T-helper 2 cell (primary cell): ENCODE measurements at places on chromosomes 12 and 14.
A peak's percentile ranks its signal among the peaks of the same experiment; 100 is the strongest.

GRCh38 chr14:102131741-102132140 is 8.0 kb upstream of the WDR20 start:
- no peak for DNase-seq

GRCh38 chr14:22570132-22570949 is 18.7 kb downstream of the DAD1 start:
- DNase-seq: peak; percentile 77

GRCh38 chr12:75638792-75639191 is 127.4 kb upstream of the KRR1 start:
- no peak for DNase-seq

- no peak for DNase-seq
Observed at GRCh38 chr12:48993787-48994186, 5.4 kb downstream of the DDN start.

- DNase-seq: no peak
Observed at GRCh38 chr12:9721394-9722092, 11.4 kb downstream of the CLECL1 start.

DNA sequence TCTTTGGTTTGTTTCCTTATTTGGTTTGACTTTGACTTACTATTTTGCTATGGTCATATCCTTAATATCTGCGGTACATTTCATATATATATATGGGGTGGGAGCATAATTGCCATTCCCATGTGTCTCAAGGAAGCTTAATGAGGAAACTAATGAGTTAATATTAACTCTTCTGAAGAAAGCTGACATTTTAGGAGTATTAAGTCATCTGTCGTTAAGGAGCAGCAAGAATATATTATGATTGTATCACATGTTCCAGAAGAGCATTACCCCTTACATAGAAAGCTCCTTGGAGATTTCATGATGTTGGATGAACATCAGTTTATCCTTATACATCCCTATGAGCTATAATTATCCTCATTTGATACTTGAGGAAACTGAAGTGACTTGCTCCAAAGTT is 15.6 kb downstream of the DYRK2 start:
- DNase-seq: no peak

GRCh38 chr14:68684466-68685418 is 108.1 kb downstream of the ZFP36L1 start:
- no peak for DNase-seq

DNA sequence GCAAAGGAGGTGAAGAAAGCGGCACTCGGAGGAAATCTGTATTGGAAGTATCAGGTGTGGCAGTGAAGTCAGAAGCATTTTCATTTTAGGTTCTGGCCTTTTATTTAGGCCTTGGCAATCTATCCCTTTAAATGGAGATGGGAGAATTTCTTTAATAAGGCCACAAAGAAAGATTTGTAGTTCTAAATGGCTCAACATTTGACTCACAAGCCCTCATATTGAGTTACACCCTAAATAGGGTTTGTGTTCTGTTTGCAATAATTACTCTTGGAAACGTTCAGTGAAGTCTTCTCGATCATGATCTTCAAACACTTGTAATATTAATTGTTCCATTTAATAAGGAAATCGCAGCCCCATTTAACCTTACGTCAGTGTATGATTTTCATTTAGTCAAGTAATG is 25.3 kb upstream of the TMEM260 start:
- DNase-seq: no peak

DNA sequence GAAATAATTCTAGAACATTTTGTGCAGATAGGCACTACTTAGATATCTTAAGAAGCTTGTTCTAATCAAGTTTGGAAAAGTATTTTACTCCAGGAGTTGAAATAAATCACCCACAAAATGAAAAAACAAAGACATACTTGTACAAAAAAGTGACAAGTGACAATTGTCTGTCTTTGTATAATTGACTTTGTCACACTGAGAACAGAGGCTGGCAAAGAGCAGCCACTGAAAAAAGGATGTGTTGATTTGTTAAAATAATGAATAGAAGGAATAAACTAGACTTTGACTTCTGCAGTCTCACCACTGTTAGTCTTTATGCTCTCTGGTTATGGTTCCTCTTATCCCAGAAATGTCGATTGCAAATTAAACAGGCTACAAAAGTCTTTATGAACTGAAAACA is 77.6 kb downstream of the PTPRR start:
- DNase-seq: no peak

GRCh38 chr12:97148941-97149559 is 242.0 kb downstream of the NEDD1 start:
- DNase-seq: peak; percentile 13

DNA sequence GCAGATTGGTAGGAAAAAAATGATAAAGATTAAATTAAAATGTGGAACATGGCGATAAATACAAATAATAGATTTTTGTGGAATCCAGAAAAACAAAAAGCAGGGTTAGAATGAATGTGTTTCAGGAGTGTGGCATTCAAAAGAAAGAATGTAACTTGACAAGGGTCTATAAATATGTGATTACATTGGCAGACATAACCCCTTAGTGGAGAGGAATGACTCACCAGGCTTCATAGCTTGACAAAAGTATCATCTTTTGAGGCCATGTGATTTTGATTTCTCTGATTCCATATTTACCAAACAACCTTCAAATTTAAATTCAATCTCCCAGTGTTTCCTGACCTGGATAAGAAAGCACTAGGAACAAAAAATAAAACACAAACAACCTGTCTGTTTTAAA is 24.4 kb upstream of the MGST1 start:
- DNase-seq: no peak

DNA sequence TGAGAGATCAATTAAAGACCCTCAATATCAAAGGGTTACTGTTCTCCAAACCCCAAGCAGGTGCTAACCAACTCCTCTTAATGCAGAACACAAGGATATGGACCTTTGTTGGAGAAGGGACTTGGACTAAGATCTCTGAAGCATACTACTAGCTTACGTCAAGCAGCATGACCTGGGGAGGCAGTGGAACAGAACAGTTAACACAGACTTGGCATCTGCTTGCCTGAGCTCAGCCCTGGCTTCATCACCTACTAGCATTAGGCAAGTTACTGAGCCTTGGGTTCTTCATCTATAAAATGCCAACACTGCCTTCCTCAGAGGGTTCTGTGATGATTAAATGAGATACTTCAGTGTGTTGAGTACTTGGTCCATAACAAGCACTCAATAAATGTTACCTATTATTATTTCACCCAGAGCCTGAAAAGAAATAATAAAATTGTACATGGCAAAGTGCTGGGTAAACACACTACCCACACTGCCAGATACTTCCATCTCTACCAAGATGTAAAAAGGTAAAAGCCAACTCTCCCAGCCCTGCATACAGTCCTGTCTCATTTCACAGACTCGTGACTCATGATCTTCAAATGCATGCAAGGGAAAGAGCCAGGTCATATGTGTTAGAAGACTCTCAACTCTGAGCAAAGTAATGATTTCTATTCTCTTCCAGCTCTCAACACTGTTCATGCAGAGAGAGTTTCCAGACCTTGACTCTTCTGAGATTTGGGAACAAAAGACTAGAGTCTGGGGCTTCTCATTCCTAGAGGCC is 39.7 kb downstream of the FMNL3 start:
- no peak for DNase-seq

- DNase-seq: no peak
Observed at GRCh38 chr12:13599176-13599575, 382.2 kb downstream of the GRIN2B start.

DNA sequence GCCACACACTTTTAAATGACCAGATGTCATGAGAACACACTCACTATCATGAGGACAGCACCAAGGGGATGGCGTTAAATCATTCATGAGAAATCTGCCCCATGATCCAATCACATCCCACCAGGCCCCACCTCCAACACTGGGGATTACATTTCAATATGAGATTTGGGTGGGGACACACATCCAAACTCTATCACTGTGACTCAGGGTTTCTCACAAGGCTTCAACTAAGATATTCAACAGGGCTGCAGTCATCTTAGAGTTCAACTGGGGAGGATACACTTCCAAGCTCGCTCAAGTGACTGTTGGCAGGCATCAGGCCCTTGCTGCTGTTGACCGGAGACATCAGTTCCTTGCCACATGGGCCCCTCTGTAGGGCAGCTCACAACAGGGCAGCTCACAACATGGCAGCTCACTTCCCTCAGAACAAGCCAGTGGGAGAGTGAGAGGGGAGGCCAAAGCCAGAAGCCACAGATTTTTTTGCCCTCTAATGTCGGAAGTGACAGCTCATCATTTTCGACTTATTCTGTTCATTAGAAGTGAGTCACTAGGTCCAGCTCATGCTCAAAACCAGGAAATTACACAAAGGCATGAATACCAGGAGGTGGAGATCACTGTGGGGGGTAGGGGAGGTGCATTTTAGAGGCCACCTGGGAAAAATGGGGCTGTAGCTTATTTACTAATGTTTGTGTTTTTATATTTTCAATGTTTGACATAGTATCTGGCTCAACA is 50.8 kb upstream of the PTHLH start:
- no peak for DNase-seq

DNA sequence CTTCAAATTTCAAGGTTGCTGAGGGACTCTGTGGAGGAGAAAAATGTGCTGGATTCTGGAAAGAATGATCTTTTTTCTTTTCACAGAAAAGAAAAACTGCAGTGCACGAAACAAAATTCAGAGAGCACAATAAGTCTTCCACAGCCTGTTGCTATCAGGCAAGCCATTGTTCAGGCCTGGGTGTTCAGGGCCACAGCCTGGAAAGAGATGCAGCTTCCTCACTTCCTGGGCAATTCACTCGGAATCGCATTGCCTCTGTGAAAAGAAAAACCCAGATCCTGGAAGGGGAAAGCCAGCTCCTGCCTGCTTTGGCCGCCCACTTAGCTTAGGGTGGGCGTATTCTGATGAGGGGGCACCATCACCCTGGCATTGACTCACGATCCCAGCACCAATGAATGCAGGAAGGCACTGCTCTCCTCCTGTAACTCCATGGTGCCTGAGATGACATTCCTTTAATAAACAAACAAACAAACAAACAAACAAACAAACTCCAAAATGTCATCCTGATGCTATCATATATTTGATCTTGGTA is 863.9 kb downstream of the BCL11B start:
- no peak for DNase-seq

GRCh38 chr12:12336049-12336411 is 14.0 kb downstream of the MANSC1 start:
- no peak for DNase-seq

DNA sequence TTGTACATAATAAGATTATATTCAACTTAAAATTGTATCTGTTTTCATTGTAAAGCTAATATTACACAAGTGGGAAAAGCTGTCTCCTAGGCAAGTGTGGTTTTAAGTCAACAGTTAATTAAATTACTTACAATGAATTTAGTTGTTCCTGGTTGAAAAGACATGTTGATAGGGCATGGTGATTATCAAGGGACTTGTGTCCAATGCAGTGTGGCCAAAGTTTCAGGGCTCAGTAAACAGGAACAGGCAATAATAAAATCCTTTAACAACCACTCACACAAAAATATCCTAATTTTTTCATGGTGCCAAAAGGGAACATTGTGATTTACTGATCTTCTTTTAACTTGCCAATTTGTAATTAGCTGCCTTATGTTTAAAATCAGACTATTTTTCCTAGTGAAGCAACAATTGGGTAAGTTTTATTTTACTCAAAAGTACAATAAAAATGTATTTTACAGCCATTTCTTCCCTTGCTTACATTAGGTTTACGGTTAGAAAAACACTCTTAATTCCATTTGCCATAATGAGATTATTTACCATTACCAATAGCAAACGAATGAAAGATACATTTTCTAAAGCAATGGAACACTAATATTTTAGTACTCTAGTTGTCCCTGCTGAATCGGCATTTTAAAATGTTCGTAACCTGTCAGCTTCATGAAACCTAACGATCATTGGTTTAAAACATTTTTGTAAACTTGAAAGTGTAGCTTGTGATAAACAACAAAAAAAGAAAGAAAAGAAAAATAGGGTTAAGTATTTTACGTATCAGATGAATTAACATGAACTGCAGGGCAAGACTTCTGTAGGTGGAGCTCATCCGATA is 1.8 kb upstream of the WNK1 start:
- no peak for DNase-seq

- no peak for DNase-seq
Observed at GRCh38 chr14:68675233-68675577, 117.7 kb downstream of the ZFP36L1 start.

DNA sequence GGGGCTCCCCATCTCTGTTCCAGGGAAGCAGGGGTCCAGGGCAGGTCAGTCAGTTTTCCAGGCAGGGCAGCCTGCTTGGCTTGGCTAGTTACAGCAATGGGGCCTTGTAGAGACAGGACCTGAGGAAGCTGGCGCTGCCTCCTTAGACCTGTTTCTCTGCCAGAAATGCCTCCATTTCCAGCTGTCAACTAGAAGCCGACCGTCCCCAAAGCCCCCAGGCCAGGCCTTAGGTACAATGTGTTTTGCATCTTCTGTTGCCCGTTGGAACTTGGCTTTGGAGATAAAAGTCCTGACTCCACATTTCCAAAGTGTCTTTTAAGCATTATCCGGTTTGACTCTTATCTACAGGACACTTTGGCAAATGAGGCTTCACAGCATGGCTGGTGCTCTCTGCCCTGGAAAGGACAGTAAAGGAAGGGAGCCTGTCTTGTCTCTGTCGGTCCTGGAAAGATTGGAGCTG is 42.6 kb downstream of the KRT80 start:
- no peak for DNase-seq

DNA sequence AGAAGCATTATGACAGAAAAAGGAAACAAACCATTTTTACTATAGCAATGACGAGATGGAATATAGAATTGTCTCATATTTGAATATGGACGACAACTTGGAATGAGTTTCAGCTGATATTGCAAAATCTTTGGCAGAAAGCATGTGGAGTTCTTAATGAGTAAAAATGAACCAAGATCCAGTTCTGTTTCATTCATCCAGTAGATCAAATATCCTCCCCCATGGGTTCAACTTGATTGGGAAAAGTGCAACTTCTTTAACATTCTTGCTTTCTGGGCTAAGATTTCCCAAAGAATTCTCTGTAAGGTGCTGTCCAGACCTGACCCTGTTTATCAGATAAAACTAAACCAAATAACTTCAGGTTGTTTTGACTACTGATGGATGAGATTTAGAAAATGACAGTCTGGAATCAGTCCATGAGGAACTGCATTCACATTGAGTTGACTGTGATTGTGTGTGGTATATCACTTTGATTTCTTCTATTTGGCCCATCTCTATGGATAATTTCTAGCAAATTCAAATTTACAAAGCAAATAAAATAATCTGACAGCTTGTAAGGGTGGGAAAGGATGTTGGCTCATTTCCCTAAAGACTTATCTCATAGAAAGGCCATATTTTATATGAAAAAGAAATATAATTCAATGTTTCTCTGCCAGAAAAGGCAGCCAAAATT is 267.4 kb downstream of the ADAMTS20 start:
- DNase-seq: no peak

GRCh38 chr14:57139173-57139572 is 129.5 kb downstream of the EXOC5 start:
- no peak for DNase-seq

DNA sequence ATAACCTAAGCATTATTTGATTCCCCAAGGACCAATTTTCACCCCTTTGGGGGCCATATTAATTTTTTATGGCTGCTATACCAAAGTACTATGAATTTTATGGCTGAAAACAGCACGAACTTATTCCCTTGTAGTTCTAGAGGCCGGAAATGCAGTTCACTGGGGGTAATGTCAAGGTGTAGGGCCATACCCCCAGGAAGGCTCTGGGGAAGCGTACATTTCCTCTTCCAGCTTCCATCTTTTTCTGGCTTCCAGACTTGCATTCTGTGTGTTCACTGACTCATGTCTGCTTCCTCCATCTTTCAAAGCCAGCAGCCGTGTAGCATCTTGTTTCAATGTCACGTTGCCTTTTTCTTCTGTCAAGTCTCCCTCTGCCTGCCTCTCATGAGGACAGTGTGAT is 133.5 kb downstream of the BICD1 start:
- DNase-seq: no peak

- DNase-seq: no peak
Observed at GRCh38 chr14:68576496-68577244, 216.2 kb downstream of the ZFP36L1 start.
